NCI-H146 (cell line): ENCODE measurements at places on chromosomes 6 and 20.

GRCh38 chr6:54094786-54095185 is 16.5 kb upstream of the MLIP start:
- DNase-seq: no peak

- DNase-seq: no peak
These were observed 4.7 kb downstream of the CUL9 start for GRCh38 chr6:43186706-43187105.

- no peak for DNase-seq
These were observed 551.3 kb upstream of the EPHA7 start for GRCh38 chr6:93970684-93971083.

DNA sequence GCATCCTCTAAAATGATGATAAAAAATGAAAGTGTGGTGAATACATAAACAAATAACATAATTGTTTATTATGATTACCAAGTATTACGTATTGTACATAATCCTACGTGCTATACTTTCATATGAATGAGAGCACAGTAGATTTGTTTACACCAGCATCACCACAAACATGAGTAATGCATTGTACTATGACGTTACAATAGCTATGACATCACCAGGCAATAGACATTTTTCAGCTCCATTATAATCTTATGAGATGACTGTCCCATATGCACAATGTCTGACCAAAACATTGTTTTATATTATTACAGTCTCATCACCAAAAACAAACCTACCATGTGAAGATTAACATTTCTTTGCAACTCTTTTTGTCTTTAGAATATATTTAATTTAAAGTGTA is 225.7 kb upstream of the TENT5A start:
- DNase-seq: no peak

GRCh38 chr20:10613911-10614310 is 59.9 kb downstream of the JAG1 start:
- no peak for DNase-seq

- peak; percentile 99 for DNase-seq
These were observed 1.7 kb downstream of the NECAB3 start for GRCh38 chr20:33672426-33673113.

GRCh38 chr20:64188682-64189529 is 24.7 kb downstream of the MYT1 start:
- peak; percentile 99 for DNase-seq

- no peak for DNase-seq
These were observed 134.1 kb upstream of the CITED2 start for GRCh38 chr6:139508576-139508975.

- peak; percentile 89 for DNase-seq
These were observed 39.4 kb upstream of the KCNK16 start for GRCh38 chr6:39361657-39362486.

- DNase-seq: peak; percentile 77
These were observed 2.1 kb upstream of the PERP start for GRCh38 chr6:138109042-138109997.

- DNase-seq: no peak
These were observed 29.3 kb upstream of the PDYN start for GRCh38 chr20:2023151-2023550.

GRCh38 chr6:111828809-111829208 is 44.4 kb downstream of the FYN start:
- no peak for DNase-seq

- DNase-seq: no peak
These were observed 51.2 kb downstream of the SLC22A23 start for GRCh38 chr6:3405679-3406078.

GRCh38 chr6:118370722-118371121 is 177.4 kb upstream of the PLN start:
- no peak for DNase-seq

DNA sequence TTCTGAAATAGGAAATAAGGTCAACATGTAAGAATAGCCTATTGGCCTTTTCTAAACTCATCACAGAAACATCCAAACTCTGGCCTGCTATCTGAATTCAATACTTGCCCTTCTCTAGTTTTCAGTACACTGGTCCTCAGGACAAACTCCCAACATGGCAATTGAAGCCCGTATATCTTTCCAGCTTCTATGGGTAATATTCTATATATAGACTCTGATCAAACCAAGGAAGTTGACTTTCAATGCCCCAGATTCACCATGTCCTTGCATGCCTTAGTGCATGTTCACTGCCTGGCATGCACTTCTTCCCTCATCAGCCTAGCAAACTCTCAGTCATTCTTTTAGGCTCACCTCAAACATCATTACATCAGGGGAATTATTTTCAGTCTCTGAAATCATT is 73.2 kb downstream of the RSPO3 start:
- no peak for DNase-seq

DNA sequence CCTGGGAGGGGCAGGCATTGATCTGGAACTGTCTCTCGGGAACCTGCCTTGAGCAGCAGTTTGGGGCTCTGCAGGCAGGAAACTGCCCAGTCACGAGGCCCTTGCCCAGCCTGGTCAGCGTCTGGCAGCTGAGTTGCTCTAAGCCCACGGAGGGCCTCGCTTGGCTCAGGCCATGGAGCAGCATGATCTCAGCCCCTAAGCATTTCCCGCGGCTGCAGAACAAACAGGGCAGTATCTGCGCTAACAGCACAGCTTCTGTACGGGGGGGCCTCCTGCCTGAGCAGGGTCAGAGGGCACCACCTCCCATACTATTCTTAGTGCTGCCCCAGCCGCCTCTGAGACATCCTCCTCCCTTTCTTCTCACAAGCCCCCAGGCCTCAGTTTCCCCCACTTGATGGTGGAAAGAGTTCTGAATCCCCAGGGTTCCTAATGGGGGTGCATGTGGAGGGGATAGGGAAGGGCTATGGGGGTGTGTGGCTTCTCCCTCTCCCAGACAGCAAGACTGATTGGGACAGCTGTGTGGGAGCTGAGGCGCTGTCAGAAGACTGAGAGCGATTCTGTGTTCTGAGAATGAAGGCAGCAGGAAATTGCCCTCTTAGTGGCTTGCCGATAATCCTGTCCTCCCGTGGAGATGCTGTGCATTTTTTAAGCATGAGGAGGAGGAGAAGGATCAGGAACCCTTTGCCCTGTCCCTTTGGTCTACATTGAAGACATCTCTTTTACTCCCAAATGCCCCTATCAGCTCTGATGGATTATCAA is 46.4 kb downstream of the MOCS1 start:
- DNase-seq: no peak

GRCh38 chr20:47929368-47930115 is 144.3 kb upstream of the SULF2 start:
- DNase-seq: no peak

- no peak for DNase-seq
These were observed 198.5 kb upstream of the TAB2 start for GRCh38 chr6:149118737-149119653.

GRCh38 chr20:10674684-10675449 is 1.1 kb upstream of the JAG1 start:
- DNase-seq: peak; percentile 83

- no peak for DNase-seq
These were observed 51.3 kb downstream of the EFCAB8 start for GRCh38 chr20:32909896-32910571.

GRCh38 chr6:6614096-6614982 is 25.8 kb downstream of the LY86 start:
- DNase-seq: no peak

DNA sequence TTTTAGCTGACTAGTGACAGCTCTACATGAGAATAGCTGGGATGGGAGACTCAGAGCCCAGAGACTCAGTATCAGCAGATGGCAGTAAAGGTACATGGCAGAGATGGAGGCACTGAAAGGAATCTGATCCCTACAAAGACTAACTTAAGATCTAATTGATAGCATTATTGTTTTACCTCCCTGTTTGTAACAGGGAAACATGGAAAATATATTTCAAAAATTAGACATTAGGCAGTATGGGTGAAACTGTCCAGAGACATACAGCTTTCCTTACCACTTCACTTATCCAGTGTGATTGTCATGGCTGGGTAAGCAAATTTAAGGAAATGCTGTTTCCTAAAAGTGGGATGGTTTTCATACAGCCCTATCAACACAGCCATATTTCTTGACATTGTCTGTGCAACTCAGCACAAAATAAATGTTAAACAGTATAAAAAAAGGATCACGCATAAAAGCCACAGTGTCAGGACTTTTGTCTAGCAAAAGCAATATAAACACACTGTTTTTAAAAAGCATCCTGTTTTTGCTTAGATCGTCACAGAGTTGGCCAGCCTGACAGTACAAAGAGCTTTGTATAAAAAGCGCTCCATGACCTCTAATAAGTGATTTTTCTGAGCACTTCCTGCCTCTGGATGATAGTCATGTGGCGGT is 376.9 kb downstream of the PHF3 start:
- peak; percentile 0 for DNase-seq

GRCh38 chr6:42509765-42510164 is 54.1 kb upstream of the UBR2 start:
- DNase-seq: no peak

- DNase-seq: peak; percentile 36
These were observed 1.1 kb downstream of the SYNJ2 start for GRCh38 chr6:157982563-157983405.

GRCh38 chr6:151388997-151389617 is 2.3 kb downstream of the ZBTB2 start:
- DNase-seq: no peak

GRCh38 chr6:19159089-19159488 is 678.1 kb upstream of the ID4 start:
- no peak for DNase-seq

DNA sequence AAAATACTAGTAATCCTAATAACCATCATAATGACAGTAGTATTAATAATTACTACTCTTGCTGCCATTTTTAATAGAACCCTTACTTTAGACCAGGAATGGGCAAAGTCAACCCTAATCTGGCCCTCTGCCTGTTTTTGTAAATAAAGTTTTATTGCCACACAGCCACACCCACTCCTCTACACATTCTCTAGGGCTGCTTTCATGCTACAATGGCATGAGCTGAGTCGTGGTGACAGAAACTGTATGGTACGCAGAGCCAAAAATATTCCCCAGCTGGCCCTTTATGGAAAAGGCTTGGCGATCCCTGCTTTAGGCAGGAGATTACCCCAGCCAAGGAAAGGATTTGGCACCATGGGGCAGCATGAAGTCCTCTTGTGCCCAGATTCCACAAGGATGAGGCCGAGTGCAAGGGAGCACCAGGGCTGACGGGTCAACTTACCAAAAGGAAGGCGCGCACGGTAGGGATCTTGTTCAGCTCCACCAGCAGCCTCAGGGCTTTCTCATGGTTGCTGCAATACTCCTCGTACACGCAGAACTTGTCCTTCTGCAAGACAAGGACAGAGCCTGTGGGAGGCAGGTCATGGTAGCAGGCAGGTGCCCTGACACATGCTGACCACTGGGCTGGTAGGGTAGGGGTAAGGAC is 93.6 kb downstream of the PREX1 start:
- no peak for DNase-seq

- DNase-seq: no peak
These were observed 598.8 kb downstream of the UTRN start for GRCh38 chr6:144883915-144884314.

DNA sequence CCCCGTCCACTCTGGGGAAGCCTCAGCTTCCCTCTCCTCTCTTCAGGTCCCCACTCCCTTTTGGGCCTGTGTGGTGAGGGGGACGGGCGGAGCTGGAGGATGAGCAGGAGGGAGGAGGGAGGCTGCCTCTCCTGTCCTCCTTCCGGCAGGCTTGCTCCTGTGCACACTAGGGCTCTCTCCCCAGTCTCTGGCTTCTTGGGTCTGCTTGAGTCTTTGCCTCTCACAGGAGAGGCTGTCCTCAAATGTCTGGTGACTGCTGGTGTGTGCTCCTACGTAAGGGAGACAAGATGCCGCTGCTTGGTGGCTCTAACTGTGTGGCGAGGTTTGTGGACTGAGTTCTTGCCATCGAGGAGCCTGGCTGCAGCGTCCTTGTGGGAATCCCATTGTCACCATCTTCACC is 8.8 kb upstream of the SMOC2 start:
- no peak for DNase-seq

DNA sequence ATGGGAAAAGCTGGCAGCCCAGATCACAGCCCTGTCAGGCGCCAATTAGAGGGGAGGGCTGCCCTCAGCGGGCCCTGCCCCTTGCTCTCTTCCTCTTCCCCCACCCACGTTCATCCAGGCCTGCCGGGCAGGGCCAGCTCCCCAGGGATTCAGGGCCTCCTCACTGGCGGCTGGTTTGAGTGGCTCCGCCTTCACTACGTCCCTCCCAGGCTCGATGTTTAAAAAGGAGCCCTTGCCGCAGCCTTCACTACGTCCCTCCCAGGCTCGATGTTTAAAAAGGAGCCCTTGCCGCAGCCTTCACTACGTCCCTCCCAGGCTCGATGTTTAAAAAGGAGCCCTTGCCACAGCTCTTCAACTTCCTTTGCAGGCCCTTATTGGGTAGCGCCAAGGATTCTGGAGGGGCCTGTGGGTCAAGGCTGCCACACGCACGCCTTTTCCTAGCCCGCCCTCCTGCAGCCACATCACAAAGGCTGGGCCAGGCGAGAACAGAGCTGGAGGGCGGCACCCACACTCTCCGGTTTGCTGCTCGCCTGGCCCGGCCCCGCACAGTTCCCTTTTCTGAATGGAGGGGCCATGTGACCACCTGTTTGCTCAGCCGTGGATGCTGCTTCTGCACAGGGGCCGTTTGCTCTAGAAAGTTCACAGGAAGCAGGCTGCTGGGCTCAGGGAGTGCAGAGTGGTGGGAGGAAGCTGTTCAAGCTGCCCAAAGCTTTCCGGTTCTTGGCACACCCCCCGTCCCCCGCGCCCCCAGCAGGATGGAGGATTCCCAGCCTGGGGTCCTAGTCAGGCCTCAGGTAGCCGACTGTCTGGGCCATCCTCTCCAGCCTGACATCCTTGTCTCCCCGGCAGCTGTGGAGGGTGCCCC is 1.6 kb downstream of the SLC17A9 start:
- peak; percentile 83 for DNase-seq

- no peak for DNase-seq
These were observed 392.2 kb upstream of the MARCKS start for GRCh38 chr6:113464960-113465359.

GRCh38 chr6:153334121-153334520 is 203.0 kb upstream of the RGS17 start:
- DNase-seq: no peak

GRCh38 chr6:140660295-140660694 is 1285.8 kb upstream of the CITED2 start:
- DNase-seq: no peak

GRCh38 chr6:119348748-119349360 is 707 bp downstream of the MAN1A1 start:
- peak; percentile 24 for DNase-seq

GRCh38 chr20:4009309-4009708 is 6.0 kb downstream of the RNF24 start:
- DNase-seq: no peak

DNA sequence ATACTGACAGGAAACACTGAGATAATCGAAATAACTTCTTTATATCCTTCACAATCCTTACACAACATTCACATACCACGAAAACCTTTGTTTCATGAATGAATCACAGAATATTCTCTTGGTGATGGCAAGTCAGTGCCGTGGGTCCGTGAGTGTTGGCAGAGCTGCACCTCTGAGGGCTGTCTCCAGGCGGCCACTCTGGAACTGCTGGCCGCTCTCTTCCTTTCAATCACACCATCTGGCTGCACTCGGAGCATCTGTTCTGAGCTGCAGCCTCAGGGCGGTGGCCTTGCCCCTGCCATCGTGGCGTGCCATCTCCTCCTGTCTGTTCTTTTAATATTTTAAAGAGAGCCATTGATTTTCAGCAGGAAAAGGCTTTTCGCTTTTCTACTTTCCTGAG is 129.4 kb upstream of the AFDN start:
- no peak for DNase-seq
